ENCODE measurements at places on chromosomes 6 and 20.
A peak's percentile ranks its signal among the peaks of the same experiment; 100 is the strongest.

- no peak for DNase-seq
These were observed 49.8 kb upstream of the THEMIS start for GRCh38 chr6:127950566-127951145.

DNA sequence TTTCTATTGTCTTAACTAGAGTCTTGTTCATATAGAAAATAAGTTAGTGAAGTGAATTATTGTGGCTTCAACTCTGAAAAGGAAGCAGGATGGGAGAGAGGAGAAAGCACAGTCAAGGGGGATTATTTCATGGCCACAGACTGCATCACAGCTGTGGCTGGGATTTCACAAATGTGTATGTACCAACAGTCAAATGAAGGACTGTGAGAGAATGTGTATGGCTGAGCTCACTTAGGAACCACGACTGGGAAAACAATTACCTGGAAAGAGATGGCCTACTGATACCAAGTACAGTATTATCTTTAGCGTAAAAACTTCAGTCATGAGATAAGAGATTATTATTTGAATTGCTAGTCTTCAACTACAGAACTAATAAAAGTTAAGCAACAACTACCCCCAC lies 54.9 kb downstream of the SESN1 start:
- DNase-seq: no peak

GRCh38 chr6:169619650-169620049 lies 82.2 kb downstream of the WDR27 start:
- DNase-seq: no peak

GRCh38 chr20:49631856-49632418 lies 64.0 kb upstream of the PTGIS start:
- no peak for DNase-seq

- no peak for DNase-seq
These were observed 33.9 kb upstream of the BCLAF1 start for GRCh38 chr6:136323431-136324112.

- no peak for DNase-seq
These were observed 5.1 kb upstream of the TXLNB start for GRCh38 chr6:139296927-139297326.

GRCh38 chr6:3753228-3753835 lies 1.8 kb upstream of the PXDC1 start:
- DNase-seq: no peak

- no peak for DNase-seq
These were observed 331.8 kb downstream of the HACE1 start for GRCh38 chr6:104527761-104528415.

- no peak for DNase-seq
These were observed 97.1 kb upstream of the CEP85L start for GRCh38 chr6:118748311-118749062.

- DNase-seq: peak; percentile 34
These were observed 13.8 kb downstream of the BRD2 start for GRCh38 chr6:32982084-32982701.

- no peak for DNase-seq
These were observed 3.6 kb downstream of the ESR1 start for GRCh38 chr6:151811081-151811480.

Measured in CD4-positive, alpha-beta T cell treated with Interleukin-21 for 1 hour (primary cell).